ENCODE measurements at places on chromosomes 2 and 18.
A peak's percentile ranks its signal among the peaks of the same experiment; 100 is the strongest.

- DNase-seq = no peak
Measured at GRCh38 chr2:190791347-190791975, 89.2 kb upstream of the GLS start.

GRCh38 chr18:13572148-13572547 is 154.2 kb downstream of the FAM210A start:
- DNase-seq = no peak

GRCh38 chr2:132426033-132426432 is 9.4 kb downstream of the GPR39 start:
- peak; percentile 48 for DNase-seq

DNA sequence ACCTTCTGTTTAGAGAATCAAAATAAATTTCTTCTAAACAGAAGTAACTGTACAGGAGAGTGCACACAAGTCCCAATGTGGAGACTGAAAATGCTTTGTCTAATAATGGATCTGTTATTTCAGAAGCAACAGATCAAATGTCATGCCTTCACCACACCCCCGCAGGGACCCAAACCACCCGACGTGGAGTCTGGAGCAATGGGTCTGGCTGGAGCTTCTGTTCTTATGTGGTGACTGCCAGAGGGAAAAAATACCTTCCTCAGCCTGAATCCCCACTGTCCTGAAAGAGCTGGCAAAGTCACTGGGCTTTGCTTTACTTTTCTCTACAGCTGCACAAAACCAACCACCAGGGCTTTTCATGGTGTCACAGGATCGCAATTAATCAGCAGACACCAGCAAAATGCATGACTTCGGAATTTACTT is 119.0 kb upstream of the ZFP36L2 start:
- DNase-seq = no peak

DNA sequence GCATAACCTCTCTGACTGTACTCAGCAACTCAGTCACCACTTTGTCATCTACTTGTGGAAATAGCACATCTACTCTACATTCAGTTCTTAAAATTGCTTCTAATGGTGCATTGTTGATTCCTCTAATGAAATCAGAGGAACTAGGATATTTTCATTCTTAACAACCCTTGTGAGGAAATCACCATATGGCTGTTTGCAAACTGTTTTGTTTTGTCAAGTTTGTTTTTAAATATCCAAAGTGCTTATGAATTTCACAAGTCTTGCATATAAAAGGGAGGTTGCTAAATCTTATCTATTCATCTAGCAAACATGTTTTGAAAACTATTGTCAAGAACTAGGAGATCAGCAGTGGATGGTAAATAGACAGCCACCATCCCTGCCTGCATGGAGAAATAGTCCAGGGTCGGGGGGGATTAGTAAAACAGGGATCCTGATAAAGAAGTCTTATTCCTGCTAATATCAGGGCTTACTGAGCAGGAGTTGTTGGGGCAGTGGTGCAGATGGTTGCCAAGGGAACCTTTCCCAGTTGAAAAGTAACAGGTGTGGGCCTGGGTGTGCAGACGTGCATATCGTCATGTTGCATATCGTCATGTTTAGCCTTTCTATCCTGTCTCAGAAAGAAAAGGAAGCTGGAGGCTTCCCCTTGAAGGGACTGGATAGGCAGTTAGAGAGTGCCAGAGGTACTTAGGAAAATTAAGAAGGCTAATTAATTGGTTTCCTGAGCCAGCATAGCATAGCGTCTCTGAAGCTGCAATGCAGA is 7.5 kb upstream of the MYO3B start:
- no peak for DNase-seq

DNA sequence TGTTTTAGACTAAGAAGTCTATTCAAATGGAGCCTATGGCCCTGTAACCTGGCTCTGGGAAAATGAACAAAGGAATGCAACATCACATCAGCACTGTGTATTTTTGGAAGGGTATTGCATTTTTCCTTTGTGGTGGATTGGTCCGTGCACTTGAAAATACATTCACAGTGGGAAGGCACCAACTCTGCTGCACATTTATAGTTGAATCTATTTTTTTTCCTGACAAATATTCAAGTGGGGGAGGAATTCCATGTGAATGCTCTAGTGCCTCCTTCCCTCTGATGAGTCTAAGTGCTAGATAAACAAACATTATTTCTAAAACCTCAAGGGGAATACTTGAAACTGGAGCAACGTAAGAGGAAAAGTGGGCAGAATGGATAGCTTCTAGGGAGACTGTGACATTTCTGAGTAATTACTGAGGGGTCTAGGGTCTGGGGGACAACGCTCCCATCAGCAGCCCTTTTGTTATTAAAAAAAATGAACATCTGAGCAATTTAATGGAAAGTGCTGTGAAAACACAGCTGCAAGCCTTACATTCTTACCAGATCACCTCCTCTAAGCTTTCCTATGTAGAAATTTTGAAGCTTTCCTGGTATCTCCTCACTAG is 208.2 kb downstream of the SLC8A1 start:
- DNase-seq = no peak

DNA sequence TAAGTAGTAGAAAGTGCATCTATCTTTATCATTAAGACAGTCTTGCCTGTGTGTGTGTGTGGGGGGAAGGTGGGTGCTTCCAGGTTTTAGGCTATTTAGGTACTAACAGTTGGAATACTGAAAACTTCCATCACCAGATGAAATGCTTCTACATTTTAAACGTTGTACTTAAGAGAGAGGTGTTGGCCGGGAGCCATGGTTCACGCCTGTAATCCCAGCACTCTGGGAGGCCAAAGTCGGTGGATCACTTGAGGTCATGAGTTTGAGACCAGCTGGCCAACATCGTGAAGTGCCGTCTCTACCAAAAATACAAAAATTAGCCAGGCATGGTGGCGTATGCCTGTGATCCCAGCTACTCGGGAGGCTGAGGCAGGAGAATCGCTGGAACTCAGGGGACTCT is 4.0 kb downstream of the NETO1 start:
- no peak for DNase-seq

- DNase-seq = no peak
Measured at GRCh38 chr2:54855434-54855833, 132.0 kb downstream of the EML6 start.

GRCh38 chr18:697800-698199 is 14.6 kb downstream of the ENOSF1 start:
- no peak for DNase-seq

- no peak for DNase-seq
Measured at GRCh38 chr18:49893036-49893435, 79.7 kb upstream of the ACAA2 start.

GRCh38 chr2:33496150-33496549 is 19.7 kb downstream of the RASGRP3 start:
- no peak for DNase-seq

DNA sequence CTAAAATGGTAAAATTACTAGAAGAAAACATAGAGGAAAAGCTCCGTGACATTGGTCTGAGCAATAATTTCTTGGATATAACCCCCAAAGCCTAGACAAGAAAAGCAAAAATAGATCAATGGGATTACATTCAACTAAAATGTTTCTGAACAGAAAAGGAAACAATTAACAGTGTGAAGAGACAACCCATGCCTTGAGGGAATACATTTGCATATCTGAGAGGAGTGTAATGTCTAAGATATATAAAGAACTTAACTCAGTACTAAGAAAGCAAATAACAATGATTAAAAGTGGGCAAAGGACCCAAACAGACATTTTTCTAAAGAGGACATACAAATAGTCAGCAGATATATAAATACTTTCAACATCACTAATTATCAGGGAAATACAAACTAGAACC is 206.2 kb downstream of the VAPA start:
- DNase-seq = no peak

- DNase-seq = no peak
Measured at GRCh38 chr2:55296393-55296792, 27.4 kb upstream of the MTIF2 start.

GRCh38 chr2:206790311-206790935 is 25.0 kb downstream of the FASTKD2 start:
- no peak for DNase-seq

GRCh38 chr18:31652877-31653276 is 31.5 kb downstream of the B4GALT6 start:
- DNase-seq = no peak

- no peak for DNase-seq
Measured at GRCh38 chr2:120856421-120856862, 120.8 kb downstream of the GLI2 start.

GRCh38 chr18:45049578-45050319 is 369.1 kb downstream of the SETBP1 start:
- DNase-seq = no peak

- peak; percentile 24 for DNase-seq
Measured at GRCh38 chr18:80097201-80097600, 11.9 kb upstream of the ADNP2 start.

DNA sequence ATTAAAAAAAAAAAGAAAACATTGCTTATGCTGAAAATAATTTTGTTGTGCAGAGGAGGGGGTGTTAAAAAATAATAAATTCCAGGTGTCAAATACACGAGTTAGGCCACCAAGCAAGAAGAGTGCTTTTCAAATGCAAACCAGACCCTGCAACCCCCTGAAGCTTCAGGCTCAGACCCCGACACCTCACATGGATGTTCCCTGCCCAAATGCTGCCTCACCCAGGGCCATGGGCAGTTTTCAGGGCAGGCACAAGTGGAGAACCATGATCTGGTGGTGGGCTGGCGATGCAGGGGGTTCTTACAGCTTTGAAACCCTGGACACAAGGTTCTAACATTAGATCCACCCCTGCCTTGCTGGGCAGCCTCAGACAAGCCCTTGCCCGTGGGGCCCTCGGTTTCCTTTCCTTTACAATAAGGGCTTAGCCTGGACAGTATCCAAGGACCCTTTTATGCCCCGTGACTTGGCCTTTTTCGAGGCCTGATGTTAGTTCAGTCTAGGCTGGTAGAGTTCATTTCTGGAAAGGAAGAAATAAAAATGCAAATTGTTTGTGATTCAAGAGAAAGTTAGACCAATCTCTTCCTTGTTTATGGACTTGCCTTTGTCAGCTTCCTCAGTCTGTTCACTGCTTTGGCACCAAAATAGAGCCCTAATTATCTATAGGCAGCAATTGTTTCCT is 168.7 kb downstream of the DDX1 start:
- peak; percentile 30 for DNase-seq

DNA sequence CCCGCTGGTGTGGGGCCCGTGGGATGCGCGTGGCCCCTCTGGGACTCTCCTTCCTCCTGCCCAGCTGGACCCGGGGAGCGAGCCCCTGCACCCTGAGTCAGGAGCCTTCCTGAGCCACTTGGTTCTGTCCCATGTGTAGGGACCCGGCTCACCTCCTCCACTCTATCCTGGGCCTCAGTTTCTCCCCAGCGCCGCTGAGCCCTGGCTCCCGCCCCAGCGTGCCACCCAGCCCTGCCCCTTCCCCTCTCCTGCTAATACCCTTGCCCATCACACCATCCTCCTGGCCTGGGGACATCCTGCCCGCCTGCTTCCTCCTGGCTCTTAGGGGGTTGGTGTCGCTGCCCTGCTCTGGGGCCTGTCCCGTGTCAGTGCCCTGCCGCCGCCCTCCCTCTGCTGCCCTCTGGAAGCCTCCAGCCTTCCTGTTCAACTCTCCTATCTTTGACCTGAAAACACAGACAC is 24.8 kb downstream of the GPC1 start:
- DNase-seq = no peak

- DNase-seq = no peak
Measured at GRCh38 chr2:71756280-71756906, 303.0 kb downstream of the DYSF start.

- no peak for DNase-seq
Measured at GRCh38 chr2:234404957-234405356, 91.9 kb downstream of the ARL4C start.

DNA sequence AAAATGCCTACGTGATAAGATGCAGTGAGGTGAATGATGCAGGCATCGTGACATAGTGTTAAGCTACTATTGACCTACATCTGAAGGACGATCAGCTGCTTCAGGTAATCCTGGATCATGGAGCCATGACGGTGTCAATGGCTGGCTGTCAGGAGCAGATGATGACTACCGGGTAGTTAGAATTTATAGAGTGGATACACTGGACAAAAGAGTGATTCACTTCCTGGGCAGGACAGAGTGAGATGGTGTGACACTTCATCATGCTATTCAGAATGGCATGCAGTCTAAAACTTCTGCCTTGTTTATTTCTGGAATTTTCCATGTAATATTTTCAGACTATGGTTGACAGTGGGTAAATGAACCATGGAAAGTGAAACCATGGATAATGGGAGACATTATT is 29.5 kb downstream of the METTL8 start:
- DNase-seq = no peak

DNA sequence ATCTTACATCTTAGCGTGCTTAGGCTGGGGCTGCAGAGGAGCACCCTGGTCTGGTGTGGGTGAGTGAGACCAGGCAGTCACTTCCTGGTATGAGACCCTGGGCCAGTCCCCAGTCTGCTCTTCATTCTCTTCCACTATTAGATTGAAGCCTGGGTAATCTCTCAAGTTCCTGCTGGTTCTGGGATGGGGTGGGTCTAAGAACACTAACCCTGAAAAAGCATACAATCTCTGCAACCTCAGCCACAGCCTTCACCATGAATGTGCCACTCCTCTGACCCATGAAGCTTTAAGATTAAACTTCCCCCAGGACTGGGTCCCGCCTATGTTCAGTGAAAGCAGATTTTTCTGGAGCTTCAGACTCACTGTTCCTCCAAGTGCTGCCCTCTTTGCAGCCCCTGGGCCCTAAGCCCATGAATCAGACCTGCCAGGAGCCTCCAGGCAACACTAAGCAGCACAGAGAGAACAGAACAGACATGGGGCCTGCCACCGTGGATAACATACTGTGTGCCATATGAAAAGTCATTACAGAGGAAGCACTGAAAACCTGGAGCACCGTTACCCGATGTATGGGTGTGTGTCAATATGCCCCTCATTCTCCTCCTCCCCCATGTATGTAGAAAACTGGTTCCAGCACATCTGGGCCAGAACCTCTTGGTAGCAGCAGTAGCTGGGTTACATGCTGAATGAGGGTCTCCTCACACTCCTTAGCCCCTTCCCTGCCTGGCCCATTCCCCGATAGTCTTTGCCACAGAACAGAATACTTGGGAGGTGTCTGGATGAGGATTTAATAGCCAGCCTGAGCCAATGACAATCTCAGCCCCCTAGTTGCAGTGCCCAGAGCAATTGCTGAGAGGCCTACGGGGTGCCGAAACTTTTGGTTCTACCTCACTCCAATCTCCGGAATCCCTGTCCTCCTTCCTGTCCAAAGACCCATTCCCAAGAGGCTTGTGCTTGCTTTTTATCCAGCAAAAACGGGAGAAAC is 2.7 kb upstream of the SIX2 start:
- no peak for DNase-seq

- no peak for DNase-seq
Measured at GRCh38 chr2:80396276-80396675, 91.7 kb upstream of the LRRTM1 start.

- DNase-seq = no peak
Measured at GRCh38 chr18:9428301-9428706, 47.0 kb upstream of the RALBP1 start.

GRCh38 chr2:168167511-168168263 is 79.7 kb downstream of the STK39 start:
- DNase-seq = no peak

- no peak for DNase-seq
Measured at GRCh38 chr2:214560176-214560575, 149.3 kb downstream of the VWC2L start.

DNA sequence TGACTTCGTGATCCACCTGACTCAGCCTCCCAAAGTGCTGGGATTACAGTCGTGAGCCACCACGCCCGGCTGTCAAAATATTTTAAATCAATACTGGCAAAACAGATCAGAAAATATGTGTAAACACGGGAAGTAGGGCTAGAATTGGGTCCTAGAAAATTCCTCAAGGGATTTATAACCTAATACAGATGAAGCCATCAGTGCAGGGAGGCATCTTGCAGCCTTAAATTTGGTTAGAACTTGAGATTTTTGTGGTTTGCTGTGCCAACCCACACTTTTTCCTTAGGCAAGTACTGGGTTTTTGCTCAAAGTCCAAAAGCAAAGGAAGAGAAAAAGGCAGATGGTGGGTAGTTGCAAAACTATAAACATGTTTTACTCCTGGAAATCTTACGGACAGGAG is 33.7 kb upstream of the NFE2L2 start:
- no peak for DNase-seq

Measured in left lobe of liver (tissue), 2 donors.